ENCODE measurements at places on chromosomes 4 and X.

DNA sequence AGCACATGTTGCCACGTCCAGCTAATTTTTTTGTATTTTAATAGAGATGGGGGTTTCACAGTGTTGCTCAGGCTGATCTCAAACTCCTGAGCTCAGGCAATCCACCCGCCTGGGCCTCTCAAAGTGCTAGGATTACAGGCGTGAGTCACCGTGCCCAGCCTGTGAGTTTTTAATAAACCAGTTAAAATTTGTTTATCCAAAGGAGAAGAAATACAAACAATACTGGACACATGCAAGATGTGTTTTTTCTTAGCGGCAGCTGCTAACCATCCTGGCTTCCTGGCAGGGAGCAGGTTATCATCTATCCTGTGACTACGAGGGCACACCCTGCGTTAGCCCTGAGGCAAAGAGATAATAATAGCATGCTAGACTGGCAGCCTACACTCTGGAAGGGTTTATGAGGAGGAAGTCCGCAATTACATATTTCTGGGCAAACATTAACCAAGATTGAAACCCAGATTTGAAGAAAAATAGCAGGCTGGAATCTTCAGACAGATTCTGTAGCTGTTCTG lies 191.4 kb downstream of the SPRY1 start:
- DNase-seq, result no peak

- no peak for DNase-seq
Measured at GRCh38 chr4:40402556-40402955, 67.4 kb downstream of the CHRNA9 start.

DNA sequence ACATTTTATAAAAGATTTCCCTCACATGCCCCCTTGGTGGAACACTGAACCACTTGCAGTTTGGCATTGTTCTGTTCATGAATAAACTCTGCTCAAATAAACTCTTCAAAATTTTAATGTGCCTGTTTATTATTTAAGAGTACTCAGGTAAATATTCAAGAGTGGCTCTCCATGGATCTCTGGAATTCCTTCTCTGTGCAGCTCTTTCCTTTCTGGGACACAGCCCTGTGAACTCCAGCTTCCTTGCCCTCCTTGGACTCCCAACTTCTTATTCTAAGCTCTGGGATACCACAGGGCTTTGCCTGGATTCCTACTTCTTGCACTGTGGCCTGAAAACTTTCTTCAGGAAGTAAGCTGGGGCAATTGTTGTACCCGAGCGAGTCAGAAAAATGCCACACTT lies 8.3 kb downstream of the BEX3 start:
- no peak for DNase-seq

DNA sequence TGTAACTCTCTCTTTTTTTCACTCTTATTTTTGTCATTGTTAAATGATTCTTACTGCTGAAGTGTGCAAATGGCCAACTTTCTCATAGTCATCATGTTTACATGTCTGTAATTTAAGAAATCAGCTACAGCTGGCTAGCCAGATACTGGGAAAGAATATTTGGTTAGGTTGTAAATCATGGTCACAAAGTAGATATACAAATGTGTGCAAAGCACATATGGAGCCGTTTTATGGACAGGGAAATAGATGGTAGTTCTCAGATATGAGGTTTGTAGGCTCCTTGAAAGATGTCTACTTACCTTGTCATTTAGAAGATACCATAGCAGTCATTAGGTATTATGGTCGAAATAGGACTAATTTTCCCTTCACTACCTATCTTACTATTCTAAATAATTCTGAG lies 430.4 kb downstream of the ADGRL3 start:
- DNase-seq, result no peak

DNA sequence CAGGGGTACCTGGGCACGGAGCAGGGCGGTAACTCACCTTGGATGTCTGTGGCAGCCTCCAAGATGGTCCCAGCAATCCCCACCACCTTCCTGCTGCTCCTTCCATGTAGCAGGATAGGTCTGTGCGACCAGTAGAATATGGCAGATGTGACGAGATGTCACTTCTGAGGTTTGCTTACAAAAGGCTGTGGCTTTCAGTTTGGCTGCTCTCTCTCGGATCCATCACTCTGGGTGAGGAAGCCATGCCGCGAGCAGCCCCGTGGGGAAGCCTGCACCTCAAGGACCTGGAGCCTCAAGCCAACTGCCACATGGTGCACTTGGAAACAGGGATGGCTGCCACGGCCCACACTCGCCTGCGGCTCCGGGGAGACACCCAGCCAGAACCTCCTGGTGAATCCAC lies 37.6 kb downstream of the WFS1 start:
- DNase-seq, result no peak

DNA sequence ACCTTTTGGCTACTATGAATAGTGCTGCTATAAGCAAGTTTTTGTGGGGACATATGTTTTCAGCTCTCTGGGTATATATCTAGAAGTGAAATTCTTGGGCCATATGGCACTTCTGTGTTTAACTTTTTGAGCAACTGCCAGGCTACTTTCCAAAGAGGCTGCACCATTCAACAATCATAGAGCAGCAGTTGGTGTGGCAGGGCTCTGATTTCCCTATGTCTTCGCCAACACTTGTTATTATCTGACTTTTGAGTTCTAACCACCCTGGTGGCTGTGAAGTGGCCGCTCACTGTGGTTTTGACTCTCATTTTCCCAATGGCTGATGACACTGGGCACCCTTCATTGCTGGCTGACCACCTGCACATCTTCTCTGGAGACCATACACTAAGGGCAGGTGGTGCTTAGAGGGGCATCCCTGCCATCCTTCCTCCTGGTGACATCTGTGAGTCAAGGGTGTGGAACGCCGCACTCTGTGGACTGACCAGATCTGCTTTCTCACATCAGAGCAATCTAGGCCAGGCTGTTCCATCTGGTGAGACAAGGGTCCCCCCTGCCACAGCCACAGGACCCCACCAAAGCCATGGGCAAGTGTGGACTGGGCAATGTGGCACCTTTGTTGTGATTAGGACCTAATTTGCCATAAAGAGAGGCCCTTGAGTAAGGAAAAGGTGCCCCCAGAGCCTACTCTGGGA lies 49.6 kb downstream of the ZFYVE28 start:
- no peak for DNase-seq

DNA sequence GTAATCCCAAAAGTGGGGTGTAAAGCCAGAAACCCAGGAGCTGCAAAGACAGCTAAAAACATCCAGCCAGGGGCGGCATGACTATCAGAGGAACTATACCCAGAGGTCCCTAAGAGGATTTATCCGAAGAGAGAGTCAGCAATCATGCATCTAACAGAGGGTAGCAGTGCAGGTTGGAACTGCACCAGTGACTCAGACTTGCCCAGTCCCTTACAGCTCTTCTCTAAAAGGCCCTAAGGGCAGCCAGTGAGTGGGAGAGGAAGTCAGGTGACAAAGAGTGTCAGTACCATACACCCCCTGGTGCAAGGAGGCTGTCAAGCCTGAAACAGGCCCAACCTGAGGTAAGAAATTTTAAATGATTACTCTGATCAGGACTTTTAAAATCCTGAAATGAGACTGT lies 88.1 kb downstream of the CAMK2D start:
- no peak for DNase-seq

GRCh38 chr4:163109967-163110366 lies 56.7 kb downstream of the NAF1 start:
- DNase-seq, result no peak

DNA sequence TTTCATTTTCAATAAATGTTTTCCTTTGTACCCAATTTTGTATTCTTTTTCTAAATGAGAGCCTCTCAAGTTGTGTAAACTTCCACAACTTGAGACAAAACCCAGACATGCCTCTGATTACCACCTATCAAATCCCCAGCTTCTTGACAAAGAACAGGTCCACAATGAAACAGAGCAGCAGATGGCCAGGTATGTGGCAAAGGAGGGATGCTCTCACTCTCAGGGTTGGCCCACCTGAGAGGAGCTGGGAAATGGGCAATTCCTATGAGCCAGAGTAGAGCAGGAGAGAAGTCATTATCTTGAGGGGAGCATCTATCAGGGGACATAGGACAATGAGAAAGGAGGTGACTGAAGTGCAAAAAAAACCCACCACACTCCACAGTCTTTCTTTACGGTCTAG lies 273.5 kb upstream of the FAM241A start:
- no peak for DNase-seq

DNA sequence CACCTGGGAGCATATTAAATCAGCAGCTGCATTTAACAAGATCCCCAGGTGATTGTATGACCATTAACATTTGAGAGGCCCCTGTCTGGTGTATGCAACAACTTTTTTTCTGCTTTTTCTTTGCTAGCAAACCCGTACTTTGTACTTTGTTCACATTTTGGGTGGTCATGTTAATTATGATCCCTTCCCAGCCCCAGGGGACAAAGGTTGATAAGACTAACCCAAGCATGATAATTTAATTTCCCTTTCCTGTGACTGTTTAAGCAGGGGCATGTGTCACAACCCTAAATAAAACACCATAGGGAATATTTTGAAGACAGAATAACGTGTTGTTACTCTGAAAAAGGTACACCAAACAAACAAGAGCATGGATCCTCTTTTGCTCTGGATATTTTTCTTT lies 332.0 kb downstream of the PCDH18 start:
- no peak for DNase-seq

GRCh38 chr4:76690011-76690905 lies 207.7 kb downstream of the SOWAHB start:
- no peak for DNase-seq

- no peak for DNase-seq
Measured at GRCh38 chrX:40952855-40953254, 132.4 kb upstream of the USP9X start.

DNA sequence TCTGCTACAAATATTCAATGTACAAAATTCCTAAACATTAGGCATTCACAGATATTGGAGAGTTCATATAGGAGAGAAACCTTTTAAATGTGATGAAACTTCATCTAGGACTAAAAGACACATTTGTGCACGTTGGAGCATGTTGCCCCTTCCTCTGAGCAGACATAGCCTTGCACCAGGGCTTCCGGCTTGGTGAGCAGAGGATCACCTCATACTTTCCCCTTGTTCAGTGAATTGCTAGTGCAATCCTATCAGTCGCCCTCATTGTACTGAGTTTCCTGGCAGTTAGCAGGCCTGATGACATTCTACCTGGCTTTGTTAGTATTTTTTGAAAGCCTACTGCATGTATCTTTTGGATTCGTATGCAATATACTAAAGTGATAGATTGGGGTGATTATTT lies 466.2 kb downstream of the SPRY1 start:
- DNase-seq, result no peak

DNA sequence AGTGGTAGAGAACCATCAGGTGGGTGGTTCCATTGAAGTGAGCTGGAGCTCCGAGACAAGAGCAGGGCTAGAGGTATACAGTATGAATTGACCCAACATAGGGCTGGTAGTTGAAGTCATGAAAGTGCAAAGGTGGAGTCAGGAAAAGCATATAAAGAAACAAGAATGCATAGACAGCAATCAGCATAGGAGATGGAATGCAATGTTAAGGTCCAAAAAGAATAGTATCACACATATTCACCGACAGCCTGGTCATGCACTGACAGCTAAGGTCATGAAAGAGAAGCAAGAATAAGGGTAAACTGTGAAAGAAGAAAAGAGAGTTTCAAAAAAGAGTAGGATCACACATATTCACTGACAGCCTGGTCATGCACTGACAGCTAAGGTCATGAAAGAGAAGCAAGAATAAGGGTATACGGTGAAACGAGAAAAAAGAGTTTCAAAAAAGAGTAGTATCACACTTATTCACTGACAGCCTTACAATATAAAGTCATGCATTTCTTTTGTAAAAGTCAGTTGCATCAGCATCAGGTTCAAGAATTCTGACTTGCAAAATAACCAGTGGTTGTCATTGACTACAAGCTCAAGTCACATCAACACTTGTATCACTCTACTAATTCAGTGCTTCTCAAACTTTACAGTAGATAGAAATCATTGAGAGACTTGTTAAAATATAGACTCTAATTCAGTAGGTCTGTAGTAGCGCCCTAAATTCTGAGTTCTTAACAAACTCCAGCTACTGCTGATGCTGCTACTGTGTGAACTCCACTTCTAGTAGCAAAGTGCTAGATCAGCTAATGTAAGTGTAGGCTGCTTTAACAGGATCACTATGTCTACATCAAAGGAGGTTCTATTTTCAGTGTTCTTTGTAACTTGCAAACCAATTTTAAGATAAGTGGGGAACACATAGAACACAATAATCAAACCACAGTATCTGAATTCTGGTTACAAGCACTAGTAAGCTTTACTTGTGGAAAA lies 221.9 kb downstream of the PDGFC start:
- DNase-seq, result no peak

DNA sequence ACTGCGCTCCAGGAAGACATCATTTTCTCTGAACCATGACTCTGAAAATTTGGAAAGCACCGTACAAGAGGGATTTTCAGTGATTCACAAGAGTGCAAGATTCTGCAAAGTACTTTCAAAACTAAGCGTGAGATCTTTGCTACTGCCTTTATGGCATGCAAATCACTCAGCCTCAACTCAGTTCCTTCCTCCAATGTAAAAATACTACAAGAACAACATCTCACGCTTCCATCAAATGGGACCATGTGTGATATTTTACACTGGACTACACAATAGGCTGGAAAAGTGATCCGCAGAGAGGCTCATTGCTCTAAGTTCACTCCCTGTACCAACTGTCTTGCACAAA lies 674 bp upstream of the IL15 start:
- no peak for DNase-seq

GRCh38 chr4:56787380-56787779 lies 34.1 kb downstream of the SPINK2 start:
- DNase-seq, result no peak

DNA sequence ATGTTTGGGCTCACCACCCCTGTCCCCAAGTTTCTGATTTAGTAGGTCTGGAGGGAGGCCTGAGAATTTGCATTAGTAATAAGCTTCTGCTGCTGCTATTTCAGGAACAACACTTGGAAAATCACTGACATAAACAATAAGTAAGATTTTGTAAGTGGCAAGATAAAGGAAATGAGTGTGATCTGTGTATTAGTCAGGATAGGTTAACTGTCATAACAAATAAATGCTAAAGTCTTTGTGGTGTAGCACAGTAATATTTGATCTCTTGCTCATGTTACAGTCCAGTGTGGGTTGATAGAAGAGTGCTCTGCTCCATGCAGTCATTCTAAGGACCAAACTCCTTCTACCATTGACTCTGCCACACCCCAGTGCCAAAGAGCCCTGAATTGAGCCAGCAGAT lies 67.0 kb downstream of the NHS start:
- no peak for DNase-seq

DNA sequence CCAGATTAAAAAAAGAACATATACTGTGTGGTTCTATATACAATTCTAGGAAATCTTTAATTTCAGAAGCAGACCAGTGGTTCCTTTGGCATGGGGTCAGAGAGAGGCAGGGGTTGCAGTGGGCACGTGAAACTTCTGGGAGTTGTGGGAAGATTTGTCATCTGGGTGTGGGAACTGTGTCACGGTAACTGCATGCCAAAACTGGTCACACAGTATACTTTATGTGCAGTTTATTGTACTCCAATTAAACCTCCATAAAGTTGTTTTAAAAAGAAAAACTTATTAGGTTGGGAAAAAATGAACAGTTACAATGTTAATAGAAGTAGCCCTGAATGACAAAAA lies 26.7 kb upstream of the STS start:
- DNase-seq, result no peak

DNA sequence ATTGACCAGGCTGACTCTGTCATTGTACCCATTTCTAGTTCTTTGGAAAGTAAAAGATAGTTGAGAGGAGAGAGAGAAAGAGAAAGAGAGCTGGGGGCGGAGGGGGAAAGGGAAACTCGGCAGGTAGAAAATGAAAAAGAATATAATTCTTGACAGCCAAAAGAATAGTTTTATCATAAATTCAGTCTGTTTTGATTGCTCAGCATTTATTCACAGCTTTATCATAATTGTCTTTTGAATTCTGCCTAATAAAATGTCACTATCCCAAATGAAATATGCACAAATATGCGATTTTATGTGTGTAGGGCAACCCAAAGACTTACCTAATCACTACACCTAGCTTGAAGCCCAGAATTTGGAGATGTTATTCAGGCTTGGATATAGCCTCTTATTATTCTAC lies 1024.0 kb upstream of the PABPC4L start:
- DNase-seq, result no peak
